ENCODE measurements at places on chromosomes 7 and 10.

- no peak for DNase-seq
These were observed 161.6 kb downstream of the PKD1L1 start for GRCh38 chr7:47786557-47787248.

- no peak for DNase-seq
These were observed 306.0 kb upstream of the LRGUK start for GRCh38 chr7:133821171-133821570.

GRCh38 chr7:149720372-149721083, 52.9 kb downstream of the ZNF467 start:
- no peak for DNase-seq

- DNase-seq = no peak
These were observed 2.1 kb downstream of the ABI1 start for GRCh38 chr10:26858707-26859034.

- DNase-seq = peak; percentile 43
These were observed 33.7 kb downstream of the DDC start for GRCh38 chr7:50531401-50531911.

DNA sequence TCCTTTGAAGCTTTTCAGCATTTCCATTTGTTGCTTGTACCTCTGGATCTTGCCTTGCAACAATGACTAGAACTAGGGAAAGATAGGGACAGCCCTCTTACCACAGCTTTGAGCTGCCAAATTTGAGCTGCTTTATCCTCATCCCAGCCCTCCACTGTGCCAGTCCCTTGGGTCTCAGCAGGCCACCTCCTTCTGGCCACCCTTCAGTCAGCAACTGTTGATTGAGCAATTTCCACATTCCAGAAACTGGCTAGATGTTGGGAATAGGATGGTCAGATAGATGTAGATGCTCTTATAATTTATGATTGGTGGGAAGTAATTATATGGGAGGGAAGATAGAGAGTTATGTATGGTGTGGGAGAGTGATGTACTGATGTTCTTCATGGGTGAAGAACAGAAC, 100.1 kb downstream of the ST7 start:
- no peak for DNase-seq

GRCh38 chr7:76507723-76508406, 2.5 kb upstream of the UPK3B start:
- DNase-seq = no peak

- DNase-seq = no peak
These were observed 1.0 kb downstream of the NKX2-3 start for GRCh38 chr10:99533496-99534449.

DNA sequence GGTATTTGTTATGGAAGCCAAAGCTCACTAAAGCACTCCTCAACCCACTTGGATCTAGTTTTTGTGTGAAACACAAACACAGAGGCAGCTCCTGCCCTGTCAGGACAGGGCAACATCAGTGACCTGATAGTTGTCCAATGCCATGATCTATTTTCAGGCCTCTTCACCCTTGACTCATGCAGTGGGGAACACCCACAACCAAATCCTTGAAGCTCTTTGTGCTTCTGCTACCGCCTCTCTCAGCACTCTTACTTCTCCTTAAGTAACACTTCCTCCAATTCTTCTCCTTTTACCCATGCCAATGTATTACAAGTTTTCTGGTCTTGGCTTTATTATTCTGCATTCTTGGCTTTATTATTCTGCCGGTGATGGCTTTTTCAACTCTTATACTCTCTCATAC, 425.3 kb downstream of the INHBA start:
- no peak for DNase-seq

GRCh38 chr10:74081941-74082718, 68.5 kb downstream of the AP3M1 start:
- DNase-seq = no peak

DNA sequence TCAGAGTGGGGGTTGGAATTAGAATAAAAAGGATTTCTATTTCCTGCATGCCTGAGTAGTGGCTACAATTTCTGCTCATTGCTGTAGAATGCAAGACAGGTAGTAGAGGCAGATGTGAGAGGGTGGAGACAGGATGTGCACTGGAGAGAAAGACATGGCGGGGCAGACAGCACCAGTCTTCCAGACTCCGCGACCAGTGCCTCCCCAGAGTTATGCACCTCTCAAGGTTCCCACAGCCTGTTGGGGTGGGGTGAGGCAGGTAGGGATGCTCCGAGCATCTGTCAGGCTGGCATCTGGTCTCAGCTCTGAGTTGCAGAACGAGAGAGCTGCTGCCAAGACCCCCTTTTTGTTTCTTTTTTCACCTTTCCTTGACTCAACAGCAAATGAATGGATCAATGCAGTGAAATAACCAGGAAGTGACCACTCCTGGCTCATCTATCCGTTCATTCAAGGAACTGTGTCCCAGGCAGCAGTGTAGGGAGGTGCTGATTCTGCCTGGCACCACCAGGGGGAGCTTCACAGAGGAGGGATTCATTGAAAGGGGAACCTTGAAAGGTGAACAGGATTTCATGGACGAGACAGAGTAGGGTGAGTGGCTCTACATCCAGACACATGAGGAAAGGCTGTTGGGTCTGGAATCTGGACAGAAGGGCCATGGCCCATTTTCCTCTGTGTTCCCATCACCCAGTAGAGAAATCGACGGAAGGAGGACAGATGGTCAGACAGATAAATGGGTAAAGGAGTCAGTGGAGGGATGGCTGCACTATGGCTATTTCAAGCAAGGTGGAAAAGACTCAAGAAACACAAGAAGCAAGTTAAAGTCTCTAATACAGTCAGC, 17.2 kb upstream of the SLC18A3 start:
- DNase-seq = peak; percentile 78

DNA sequence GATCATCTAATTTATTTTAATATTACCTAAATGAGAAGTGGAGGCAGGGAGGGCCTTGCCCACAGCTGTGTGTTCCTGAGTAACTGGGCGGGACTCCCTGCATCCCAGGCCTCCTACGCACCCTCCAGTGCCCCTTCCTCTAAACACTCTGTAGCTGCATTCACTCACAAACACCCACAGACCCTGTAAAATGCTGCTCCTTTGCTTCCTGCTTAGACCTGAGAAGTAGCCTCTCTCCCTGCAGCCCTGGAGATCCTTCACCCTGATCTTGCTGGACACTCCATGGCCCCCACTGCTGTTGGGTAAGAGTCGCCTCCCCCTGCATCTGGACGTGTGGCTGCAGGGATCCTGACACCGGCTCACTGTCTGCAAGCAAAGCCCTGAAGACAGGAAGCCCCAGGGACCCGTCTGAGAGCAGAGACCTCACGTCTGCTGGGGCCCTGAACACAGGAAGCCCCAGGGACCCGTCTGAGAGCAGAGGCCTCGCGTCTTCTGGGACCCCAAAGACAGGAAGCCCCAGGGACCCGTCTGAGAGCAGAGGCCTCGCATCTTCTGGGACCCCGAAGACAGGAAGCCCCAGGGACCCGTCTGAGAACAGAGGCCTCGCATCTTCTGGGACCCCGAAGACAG, 589.8 kb downstream of the DNAJB6 start:
- DNase-seq = no peak

DNA sequence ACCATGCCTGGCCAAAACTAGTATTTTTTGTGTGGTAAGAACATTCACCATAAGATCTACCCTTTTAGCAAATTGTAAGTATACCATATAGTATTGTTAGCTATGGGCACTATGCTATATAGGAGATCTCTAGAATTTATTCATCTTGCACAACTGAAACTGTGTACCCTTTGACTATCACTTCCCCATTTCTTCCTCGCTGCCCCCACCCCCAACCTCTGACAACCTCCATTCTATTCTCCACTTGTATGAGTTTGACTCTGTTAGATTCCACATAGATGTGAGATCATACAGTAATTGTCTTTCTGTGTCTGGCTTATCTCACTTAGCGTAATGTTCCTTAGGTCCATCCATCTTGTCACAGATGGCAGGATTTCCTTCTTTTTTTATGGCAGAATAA, 3.6 kb downstream of the CASP7 start:
- no peak for DNase-seq

DNA sequence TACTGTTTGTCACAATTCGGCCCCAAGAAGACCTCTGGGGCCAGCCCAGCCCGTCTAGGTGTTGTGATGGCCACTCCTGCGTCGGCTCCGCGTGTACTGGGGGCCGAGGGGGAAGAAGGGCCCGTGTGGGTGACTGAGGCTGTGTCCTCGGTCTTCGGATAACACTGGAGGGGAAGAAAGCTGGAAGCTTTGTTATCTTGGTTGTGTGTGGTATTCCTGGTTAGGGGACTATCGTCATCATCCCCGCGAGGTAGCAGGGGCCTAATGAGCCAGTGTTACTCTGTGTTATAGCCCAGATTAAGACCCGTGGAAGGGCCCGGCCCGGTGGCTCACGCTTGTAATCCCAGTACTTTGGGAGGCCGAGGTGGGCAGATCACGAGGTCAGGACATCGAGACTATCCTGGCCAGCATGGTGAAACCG, 854 bp downstream of the MTG1 start:
- peak; percentile 31 for DNase-seq

DNA sequence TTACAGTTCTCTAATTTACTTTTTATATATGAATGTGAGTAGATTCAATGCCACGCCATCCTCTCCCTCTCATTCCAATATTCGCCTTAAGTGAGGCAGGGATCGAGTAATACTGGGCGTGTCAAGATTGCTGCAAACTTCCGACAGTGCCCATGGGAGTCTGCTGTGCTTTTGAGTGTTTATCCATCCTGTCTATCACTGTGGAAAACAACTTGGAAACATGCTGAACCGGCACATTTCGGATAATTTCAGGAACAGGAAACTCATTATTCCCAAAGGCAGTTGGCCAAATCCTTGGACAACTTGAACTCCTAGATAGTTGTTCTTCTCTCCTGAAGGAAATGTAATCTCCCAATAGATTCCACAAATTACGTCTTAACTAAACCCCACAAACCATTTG, 28.5 kb downstream of the PIP4K2A start:
- DNase-seq = no peak

- DNase-seq = no peak
These were observed 42.9 kb downstream of the CCDC186 start for GRCh38 chr10:114131094-114131493.

DNA sequence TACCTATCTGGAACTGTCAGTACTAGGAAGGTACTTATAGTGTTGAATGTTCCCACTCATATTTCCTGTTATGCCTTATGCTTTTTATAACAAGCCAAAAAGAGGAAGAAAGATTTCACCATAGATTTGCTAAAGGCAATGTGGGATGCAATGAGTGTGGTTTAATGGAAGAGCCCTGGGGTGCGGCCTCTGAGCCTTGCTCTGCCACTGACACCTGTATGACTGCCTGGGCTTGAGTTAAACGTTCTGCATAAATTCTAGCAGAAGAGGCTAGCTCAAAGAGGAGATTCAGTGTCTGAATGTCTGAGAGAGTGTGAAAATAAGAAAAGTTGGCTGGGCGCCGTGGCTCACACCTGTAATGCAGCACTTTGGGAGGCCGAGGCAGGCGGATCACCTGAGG, 143.8 kb downstream of the TPST1 start:
- no peak for DNase-seq

- no peak for DNase-seq
These were observed 102.8 kb downstream of the TACC2 start for GRCh38 chr10:122091722-122092121.

GRCh38 chr10:12540341-12540781, 191.0 kb downstream of the CAMK1D start:
- no peak for DNase-seq

DNA sequence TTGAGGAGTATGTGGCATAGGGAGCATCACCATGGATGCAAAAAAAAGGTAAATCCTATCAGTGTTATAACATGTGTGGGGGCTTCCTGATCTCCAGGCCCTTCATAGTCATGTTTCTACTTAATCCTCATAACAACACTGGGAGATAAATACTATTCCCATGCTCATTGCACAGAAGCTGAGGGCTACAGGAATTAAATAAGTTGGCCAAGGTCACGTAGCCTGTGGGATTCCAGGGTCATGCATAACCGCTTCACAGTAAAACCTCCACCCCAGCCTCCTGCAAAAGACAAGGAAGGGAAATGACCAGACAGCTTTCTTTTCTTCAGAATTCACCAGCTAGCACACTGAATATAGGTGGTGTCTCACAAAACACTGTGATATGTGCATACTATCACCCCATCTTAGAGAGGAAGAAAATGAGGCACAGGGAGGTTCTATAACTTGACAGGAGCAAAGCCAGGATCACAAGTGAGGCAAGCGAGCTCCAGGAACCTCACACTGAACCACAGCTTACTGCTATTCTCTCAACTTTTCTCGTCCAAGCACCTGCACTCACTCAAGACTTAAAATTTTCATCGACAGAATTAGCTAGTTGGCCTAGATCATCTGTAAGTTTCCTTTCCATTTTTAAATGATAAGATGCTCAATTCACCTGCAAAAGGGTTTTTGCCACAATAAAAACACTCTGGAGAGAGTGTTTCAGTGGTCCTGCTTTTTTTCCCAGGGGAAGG, 13.4 kb downstream of the JAZF1 start:
- DNase-seq = no peak

DNA sequence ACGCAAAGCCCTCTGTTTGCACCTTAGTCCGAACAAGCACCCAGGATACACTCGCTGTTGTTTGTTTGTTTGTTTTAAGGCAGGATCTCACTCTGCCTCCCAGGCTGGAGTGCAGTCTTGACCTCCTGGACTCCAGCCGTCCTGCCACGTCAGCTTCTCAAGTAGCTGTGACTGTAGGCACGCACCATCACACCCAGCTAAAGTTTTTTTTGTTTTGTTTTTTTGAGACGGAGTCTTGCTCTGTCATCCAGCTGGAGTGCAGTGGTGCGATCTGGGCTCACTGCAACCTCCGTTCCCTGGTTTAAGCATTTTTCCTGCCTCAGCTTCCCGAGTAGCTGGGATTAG, 76.8 kb downstream of the CTBP2 start:
- DNase-seq = no peak

DNA sequence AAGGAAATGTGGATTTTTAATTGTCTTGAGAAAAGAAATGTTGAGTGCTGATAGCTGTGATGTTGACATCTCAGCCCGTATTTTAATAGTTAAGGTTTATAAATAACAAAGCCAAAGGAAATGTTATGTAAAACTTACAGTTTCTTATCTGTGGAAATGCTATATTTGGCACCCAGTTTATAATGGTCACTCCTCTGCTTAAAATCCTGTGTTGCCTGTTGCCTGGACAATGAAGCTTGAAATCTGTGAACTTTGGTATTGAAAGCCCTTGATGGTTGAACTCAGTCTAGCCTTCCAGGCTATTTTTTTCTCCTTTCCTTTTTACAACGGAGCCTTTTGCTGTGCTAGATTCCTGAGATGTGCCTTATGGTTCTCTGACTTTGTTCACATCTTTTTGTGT, 46.5 kb downstream of the MCU start:
- DNase-seq = no peak

DNA sequence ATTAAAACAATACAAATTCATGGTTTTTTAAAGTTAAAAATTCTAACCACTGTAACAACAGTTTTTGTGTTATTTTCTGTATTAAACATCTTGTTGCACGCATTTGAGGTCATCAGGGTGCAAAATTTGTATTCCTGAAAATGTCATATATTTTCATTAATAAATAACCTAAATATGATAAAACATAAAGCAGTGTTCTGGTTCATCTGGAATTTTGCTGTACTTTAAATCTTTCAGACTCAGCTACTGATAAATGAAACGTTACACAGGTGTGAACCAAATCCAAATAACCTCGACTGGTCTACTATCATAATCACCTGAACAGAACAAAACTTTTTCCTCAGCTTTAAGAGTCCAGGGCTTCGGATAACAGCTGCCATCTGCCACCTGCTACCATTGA, 6.9 kb downstream of the IFIT2 start:
- no peak for DNase-seq

GRCh38 chr7:19747740-19748339, 25.6 kb downstream of the TMEM196 start:
- DNase-seq = no peak

GRCh38 chr10:69360485-69361302, 56.0 kb downstream of the TACR2 start:
- DNase-seq = no peak

All from stimulated activated CD8-positive, alpha-beta memory T cell treated with anti-CD3 and anti-CD28 coated beads, Interleukin-4, amount 100 ng/mL, for 48 hours (primary cell).